Caki2 (cell line): ENCODE measurements at places on chromosomes 6 and 20. TPM values are rescaled to one million over a fixed set of nuclear protein-coding genes. Genes with fewer than 3 reads are reported as not detected.

DNA sequence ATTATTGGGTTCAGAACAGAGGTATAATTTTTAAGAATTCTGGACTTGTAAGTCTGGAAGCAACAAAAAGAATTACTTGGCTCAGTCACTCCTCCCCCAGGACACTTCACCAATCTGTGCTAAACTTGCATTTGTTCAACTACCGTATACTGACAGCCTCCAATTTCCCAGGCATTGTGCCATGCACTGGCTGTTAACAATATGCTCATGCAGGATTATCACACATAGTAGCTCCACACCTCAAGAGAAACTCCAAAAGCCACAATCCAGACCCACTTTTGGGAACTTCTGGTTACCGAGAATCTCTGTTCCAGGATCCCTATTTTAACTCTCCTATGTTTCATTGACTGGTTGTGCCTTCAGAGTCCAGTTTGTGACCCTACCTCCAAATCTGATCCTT, 7.7 kb downstream of the ADGRF1 start:
- DNase-seq, result no peak

- DNase-seq, result no peak
These were observed 91.0 kb downstream of the COL12A1 start for GRCh38 chr6:75114806-75115205.

DNA sequence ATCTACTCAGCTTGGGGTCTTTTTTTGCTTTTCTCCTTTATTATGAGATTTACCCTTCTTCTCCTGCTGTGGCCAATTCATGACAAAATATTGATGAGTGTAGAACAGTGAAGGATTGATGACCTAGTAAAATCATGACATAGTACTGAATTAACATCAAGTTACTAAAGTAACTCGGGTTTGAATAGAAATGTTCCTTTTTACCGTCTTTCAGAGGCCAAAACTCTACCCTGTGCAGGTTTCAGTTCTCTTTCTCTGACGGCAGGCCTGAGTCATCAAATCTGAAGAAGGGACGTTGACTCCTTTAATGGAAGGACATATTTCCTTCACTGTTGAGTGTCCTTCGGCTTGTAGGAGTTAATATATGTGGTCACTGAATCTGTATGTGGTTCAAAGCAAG, 80.7 kb downstream of the RREB1 start:
- no peak for DNase-seq

GRCh38 chr6:134307870-134308269, 10.0 kb downstream of the SGK1 start:
- no peak for DNase-seq

GRCh38 chr6:62323818-62324431, 37.9 kb upstream of the KHDRBS2 start:
- DNase-seq, result no peak

GRCh38 chr6:97401533-97401932, 118.5 kb upstream of the MMS22L start:
- DNase-seq, result no peak

DNA sequence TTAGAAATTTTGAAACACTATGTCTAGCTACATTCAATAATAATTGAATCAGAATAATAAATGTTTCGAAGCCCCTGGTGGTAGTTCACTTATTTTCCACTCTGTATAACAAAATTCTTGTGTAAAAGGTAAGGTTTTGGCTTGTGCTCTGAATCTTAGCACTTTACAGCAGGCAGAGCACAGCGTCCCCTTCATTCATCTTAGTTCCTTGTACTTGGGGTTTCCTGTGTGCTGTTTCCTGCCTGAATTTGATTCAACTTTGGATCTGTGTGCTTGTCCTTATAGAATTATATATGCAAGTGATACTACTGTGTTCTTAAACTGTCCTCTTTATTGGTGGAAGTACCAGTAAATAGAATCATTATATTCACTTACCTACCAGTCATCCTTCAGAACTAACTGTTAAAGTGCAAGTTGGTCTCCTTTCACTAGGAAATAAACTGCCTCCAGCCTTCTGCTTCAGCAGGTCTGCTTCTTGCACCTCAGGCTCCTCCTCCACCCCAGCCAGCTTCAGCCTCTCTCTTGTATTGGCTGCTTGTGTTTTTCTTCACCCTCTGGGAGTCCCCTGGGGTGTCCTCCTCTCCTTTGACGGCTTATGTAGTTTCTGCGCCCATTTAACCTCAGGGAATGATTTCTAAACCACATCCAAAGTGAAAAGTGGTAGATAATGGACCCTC, 28.8 kb upstream of the TULP4 start:
- DNase-seq, result no peak

DNA sequence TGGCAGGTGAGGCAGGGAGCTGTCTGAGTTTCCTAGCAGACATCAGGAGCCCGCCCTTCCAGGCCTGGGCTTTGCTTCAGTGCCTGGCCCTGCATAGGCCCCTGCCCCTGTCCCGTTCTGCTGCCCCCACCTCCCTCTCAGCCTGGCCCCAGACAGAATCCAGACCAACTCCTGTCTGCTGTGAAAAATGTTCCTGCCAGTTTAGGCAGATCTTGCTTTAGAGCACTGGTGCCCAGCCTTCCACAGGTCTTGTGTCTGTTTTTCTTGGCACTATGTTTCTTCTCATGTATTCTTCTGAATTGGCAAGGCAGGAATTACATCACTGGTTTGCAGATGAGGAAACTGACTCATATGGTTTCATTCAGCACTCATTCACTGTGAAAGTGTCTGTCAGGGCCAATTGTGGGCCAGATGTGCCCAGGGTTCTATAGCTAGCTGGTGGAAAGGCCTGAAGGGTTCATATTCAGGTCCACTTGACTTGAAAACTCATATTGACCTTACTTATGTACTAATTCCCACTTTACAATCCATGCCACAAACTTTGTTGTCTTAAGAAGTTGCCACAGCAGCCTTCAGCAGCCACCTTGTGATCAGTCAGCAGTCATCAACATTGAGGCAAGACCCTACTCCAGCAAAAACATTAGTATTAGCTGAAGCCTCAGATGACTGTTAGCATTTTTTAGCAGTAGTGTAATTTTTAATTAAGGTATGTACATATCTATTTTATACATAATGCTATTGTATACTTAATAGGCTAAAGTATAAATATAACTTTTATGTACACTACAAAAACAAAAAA, 40.5 kb downstream of the HLA-F start:
- DNase-seq, result peak; percentile 89

DNA sequence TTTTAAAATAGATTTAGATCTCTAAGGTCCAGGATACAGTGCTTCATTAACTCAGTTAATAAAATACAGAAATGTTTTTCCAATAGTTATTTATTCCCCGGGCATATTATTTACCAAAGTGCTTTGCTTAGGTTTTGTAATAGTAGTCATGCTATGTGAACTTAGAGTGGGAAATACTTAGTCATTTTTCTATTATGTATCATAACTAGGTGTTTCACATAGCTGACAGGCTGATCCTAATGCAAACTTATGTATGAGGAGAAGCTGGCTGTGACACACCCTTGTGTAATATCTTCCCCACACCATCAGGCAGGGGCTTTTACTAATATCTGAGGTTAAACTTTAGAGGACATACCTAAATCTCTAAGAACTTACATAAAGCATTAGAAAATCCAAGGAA, 277.7 kb upstream of the RIMS1 start:
- peak; percentile 30 for DNase-seq

Gene CASS4
- not detected in 2 replicates for total RNA-seq

Gene ZBTB46
- 9.6 and 10.4 TPM in 2 replicates for total RNA-seq

Gene SPAG4
- total RNA-seq, result 40.6 and 79.6 TPM in 2 replicates

Gene CLVS2
- not detected in 2 replicates for total RNA-seq

Gene ZSCAN23
- total RNA-seq, result 1.2 and 13.7 TPM in 2 replicates
